ENCODE measurements at places on chromosomes 1 and 21.

DNA sequence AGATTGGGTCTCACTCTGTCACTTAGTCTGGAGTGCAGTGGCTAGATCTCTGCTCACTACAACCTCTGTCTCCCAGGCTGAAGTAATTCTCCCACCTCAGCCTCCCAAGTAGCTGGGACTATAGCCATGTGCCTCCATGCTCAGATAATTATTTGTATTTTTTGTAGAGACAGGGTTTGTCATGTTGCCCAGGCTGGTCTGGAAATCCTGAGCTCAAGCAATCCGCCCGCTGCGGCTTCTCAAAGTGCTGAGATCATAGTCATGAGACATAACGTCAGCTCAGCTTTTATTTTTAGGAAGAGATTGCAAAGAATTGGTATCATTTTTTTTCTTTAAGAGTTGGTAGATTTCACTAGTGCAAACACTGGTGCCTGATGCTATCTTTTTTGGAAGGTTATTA is 244.9 kb downstream of the DSCAM start:
- DNase-seq: no peak

DNA sequence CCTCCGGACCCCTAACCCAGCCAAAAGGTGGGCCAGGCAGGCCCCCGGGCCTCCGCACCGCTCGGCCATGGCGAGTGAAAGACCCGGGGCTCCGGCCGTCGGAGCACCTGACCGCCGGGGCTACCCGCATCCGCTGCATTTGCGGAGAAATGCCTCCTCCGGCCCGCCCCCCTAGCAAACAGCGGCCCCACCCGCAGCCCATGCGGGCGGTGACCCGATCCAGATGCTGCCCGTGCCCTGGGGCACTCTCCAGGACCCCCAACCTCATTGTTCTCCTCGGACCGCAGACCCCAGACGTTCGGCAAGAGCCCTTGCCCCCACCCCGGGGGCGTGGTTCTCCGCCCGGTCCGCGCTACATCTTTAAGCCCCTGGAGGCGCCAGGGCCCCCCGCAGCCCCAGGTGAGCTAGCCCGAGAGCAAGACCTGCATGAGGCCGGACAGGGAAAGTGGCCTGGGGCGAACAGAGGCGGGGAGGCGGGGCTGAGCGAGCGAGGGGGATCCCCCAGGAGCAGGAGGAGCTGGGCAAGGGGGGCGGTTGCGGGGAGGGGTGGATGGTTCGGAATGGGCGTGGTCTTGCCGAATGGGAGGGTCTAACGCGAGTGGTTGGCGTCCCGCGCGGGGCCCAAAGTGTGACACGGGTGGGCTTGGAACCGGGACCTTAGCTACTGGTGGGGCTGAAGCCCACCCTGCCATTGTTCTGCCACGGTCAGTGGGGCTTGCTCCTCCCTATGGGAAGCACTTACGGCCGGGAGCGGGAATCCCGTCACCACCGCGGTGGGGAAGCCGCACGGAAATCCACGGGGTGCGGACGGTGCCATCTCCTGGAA is 6.3 kb upstream of the CRYBG2 start:
- DNase-seq: no peak

DNA sequence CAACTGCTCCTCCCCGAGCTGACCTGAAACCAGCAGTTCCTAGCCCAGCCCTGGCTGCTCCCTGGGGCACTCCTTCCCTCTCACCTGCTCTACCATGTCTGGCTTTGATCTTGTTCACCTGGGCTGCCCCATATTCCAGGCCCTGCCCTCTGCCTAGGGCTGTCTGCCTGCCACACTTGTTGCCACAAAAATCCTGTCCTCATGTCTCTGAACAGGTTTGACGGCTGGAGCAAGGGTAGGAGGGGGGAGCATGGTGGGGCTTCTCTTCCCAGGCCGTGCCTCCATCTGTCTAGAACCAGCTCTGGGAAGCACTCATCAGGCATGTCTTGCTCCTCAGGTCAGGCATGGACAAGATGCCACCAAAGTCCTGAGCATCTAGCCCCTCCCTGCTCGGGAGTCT is 44.3 kb upstream of the WNT2B start:
- no peak for DNase-seq

DNA sequence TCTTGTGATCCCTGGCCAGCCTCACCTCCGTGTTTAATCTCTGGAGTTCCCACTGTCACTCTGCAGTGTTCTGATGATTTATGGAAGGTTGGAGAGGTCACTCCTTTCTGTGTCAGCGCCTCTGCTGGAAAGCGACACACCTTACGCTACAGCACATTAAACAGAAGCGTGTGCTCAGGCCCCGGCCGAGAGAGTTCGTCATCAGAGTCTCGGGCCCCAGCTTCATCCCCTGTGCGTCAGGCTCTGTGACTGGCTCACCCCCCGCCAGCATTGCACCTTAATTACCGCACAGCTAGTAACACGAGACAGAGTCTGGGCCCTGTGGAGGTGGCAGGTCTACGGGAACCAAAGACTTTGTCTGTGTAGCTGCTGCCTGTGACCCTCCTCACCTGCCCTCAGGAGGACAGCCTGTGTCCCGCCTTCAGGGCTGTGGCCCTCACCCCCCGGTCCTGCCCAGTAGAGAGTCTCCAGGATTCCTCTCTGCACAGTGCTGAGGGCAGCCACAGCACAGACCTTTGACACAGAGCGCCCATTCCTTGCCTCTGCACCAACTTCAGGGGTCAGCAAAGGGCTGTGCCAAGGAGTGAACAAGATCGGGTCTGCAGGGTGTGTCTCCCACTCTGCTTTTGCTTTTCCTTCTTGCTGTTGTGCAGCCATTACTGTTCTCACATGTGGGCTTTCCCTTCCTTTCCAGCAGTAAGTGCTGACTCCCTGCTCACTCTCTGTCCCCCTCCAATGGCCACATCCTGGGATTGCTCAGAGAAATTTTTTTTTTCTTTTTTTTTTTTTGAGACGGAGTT is 157.6 kb downstream of the PGBD5 start:
- DNase-seq: no peak

DNA sequence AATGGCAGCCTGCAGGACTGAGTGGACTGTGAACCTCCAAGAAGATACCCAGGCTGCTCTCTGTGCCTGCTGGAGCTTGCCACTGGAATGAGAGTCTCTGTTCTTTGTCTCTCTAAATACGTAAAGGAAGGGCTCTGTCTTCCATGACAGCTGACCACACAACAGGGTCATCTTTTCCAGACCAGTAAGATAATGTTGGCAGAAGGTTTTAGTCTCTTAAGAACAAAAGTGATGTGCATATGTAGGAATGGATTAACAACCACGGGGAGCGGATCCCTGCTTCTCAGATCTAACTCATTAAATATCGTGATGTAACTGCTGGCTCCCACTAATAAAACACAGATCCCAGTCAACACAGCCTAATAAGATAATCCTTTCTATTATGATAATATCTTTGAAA is 67.5 kb downstream of the MAP10 start:
- DNase-seq: no peak

DNA sequence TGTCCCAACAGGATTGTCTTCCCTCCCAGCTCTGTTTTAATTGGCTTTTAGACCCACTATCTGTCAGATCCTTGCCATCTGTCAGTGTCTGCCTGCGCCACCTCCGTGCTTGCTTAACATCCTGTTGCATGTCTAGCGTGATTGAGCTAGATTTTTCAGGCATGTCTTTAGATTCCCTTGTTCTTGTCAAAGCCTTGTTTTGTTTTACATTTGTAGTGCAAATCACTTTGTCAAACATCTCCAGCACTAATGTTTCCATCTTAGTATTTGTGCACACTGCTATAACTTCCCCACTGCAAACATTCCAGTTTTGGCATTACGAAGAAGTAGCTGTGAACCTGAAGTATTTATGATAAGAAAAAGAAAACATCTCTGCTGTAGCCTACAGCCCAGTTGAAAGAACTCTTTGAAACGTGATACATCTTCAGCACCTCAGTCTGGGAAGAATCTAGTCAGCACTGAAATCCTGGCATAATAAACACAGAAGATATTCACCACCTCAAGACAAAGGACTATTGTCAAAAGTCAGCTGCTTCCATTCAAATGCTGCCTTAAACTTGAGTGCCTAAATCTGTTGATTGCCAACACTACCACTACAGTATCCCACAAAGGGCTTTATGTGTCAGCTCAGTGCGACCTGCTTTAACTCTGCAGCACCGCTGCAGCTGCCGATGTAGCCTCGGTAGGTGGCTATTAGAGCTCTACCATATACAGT is 105.0 kb downstream of the FNBP1L start:
- no peak for DNase-seq

GRCh38 chr1:65281846-65282245 is 27.5 kb upstream of the DNAJC6 start:
- DNase-seq: no peak

GRCh38 chr1:19007491-19008441 is 51.3 kb upstream of the IFFO2 start:
- no peak for DNase-seq

- DNase-seq: no peak
Measured at GRCh38 chr1:239952348-239953308, 139.1 kb upstream of the FMN2 start.

DNA sequence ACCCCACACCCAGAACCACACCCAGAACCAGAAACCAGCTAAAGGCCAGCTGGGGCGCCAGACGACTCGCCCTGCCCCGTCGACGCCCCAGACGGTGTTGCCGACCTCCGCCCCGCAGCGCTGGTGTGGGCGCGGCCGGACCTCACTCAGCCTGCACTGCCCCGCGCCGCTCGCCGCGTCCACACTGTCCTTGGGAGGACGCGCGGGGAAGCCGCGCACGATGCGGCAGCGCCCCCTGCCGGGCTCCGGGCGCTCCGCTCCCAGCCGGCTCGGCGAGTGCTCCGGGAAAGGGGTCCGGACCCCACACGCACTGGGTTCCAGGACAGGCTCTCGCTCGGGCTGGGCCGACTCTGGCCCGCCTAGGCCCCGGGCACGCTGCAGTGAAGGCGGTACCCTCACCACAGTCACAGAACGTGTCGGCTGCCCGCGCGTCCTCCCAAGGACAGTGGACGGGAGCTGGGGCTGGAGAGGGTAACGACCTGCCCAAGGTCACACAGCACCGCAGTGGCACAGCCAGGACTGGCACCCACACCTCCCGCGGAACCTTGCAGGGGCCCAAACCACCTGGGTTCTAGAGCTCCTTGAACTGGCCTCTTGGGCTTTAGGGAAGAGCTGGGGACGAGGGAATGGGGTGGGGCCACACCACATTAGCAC is 90.2 kb downstream of the DMRTA2 start:
- DNase-seq: peak; percentile 36

DNA sequence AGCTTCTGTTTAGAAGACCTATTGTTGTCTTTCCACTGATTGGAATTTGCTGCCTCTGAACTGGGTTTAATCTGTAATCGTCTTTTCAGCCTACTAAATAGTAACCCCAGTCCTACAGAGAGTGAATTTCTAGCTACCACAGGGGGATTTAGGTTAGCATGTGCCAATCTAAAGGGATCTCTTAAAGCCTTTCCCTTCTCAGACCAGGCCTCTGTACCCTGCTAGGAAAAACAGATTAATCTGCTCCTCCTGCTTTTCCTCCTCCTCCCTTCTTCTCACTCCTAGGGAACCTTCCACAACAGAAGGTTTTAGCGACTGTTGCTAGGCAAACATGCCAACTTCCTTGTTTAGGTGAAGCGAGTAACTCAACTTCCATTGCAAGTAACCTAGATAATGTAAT is 1.3 kb upstream of the RC3H1 start:
- no peak for DNase-seq

DNA sequence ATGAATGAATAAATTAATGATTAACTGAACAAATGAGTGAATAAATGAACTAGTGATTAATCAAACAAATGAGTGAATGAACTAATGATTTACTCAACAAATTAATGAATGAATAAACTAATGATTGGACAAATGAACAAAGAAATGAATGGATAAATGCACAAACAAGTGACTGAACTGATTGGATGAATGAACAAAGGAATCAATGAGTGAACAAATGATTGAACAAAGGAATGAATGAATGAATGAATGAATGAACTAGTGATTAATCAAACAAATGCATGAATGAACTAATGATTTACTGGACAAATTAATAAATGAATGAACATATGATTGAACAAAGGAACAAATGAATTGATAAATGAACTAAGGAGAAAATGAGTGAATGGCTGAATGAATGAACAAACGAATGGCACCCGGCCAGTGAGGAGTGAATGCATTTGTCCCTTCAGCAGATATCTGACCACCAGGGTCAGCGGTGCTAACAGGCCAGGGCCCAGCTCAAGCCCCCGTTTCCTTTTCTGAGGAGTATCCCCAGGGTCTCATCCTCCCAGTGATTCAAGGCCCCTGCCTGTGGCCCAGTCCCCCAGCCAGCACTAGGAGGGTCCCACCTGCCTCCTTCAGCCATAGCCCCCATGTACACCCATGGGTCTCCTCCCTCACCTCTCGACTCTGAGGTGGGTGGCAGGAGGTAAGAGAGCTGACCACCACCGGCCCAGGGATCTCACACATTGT is 49.9 kb downstream of the WNT9A start:
- DNase-seq: no peak

DNA sequence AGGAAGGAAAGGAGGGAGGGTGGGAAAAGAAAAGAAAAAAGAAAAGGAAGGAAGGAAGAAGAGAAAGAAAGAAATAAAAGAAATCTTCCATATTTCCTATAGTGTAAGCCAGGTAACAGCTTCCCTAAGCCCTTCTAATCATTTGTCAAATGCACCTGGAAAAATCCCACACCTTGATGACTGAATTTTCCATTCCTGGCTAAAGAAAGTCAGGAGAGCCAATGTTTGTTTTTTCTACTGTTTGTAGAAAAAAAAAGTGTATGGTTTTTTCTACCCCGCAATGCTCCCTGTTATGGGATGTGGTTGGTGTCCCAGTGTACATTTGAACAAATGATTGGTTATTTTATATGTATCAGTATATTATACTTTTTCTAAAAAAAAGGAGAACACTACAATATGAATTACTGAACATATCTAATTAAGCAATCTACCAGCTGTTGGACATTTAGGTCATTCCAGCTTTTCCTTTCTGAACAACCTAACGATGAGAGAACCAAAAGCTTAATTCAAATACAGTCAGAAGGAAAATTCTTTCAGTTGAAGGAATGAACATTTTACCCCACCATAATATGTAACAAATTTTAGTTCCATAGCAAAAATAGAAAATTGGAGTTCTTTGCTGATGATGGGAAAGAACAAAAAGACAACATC is 355.0 kb downstream of the SETD4 start:
- DNase-seq: no peak

- DNase-seq: peak; percentile 94
Measured at GRCh38 chr1:153775458-153776327, 486 bp downstream of the SLC27A3 start.

- DNase-seq: no peak
Measured at GRCh38 chr21:41786509-41786987, 19.7 kb upstream of the RIPK4 start.

DNA sequence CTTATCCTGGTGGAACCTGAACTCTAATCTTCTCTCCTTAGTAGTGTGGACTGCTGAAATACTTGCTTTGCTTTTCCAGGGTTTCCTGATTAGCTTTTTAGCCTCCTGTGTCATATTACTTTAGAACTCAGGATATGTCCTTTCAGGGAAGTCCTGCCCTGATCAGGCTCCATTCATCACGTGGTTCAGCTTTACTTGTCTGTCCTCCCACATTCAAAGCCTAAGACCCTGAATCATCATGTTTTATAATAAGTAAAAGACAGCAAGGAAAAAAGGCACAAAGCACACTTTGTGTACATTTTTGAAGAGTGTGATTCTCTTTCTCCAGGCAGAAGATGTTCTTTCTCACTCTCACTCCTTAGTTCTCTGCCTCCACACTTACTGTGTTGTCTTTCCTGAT is 70.6 kb downstream of the PATJ start:
- no peak for DNase-seq

- DNase-seq: no peak
Measured at GRCh38 chr21:28823429-28823828, 169.2 kb downstream of the LTN1 start.

GRCh38 chr1:94090761-94091160 is 30.2 kb downstream of the ABCA4 start:
- no peak for DNase-seq
